Subcutaneous preadipocyte (primary cell): ENCODE measurements at places on chromosomes 13 and 19. TPM values are rescaled to one million over a fixed set of nuclear protein-coding genes. Genes with fewer than 3 reads are reported as not detected.

TLE6 gene
- 0.73 TPM in 1 of 2 replicates, not detected in the other for total RNA-seq

DENND1C gene
- under 0.01 TPM in 1 of 2 replicates, not detected in the other for total RNA-seq

UQCR11 gene
- 42.6 and 54.7 TPM in 2 replicates for total RNA-seq

IGSF23 gene
- total RNA-seq: not detected in 2 replicates

USHBP1 gene
- under 0.01 TPM in 1 of 2 replicates, not detected in the other for total RNA-seq

SIGLEC12 gene
- not detected in 2 replicates for total RNA-seq

APOC1 gene
- total RNA-seq: 2.3 and 7.3 TPM in 2 replicates

ATP13A1 gene
- total RNA-seq: 55.9 and 59.0 TPM in 2 replicates
